ENCODE measurements at places on chromosomes 3 and 15.

DNA sequence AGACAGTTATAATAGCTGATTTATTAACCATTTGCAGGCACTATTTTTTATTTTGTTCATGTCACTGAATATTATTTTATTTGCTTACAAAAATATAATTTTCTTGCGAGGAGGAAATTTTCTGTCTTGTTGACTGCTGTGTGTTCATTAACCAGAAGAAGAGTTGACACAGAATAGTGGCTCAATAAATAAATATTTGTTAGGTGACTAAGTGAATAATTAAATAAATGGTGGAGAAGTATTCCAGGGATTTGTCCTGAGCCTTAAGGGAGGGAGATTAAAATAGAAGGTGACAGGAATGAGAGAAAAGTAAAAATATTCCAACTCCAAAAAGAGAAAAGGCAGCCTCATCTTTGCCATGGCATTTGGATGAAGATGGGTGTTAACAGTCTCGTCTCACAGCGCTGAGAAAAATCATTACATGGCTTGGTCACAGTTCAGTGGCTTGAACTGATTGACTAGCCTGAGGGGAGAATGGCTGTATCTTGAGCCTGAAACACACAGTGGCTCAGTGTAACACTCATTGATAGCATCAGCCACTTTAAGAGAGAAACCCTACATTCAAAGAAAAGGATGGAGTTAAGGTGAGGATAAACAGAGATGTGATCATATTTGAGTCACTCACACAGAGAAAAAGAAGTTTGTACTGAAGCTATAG is 449.9 kb upstream of the NAALADL2 start:
- no peak for DNase-seq

DNA sequence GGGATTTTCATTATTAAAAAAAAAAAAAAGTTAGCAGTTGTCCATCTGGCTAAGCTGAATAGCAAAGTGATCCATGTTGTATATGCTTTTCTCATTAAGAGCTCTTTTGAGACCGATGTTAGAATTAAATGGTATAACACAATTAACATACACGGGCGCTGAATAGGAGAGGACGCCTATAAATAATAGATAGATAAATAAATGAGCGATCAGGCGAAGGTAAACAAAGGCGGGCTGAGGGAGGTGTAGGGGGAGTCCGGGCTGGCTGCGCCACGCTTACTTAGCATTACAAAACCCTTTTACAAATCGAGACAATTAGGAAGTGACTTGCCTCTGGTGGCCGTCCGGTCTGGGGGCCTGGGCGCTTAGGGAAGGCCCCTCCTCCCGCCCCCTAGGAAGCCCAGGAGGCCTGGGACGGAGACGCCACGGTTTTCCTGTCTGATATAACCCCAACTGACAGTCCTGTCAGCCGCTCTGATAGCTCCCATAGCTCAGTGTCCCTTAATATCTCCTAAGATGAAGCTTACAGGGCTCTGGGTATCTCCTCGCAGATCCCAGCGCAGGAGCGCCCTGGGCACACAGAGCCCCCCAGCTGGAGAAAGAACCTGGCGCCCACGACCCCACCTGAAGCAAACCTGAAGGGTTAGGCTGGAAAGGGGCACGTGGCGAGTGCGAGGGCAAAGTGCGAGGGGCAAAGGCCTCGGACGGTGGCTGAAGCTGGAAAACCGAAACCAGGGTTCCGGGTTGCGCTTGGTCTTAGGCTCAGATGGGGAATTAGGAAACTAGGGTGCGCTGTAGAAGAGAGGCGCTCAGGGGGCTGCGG is 3.6 kb downstream of the SOX14 start:
- peak; percentile 53 for DNase-seq

DNA sequence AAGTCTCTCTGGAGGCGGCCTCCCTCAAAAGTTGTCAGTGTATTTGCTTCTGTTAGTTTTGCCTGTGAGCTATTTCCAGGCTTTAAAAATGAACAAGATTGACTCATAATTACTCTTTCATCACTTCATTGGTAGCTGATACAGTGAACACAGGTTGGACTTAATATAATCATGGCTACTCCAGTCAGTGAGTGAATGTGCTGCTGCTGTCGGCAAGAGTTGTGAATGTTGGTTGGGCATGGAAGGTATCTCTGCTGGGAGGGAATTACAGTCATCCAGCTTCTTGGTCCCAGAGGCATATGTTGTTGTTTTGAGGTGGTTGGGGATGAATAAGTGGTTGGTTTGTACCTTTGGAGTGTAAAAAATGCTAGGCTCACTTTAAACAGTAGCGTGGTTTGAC is 11.5 kb downstream of the TCF12 start:
- no peak for DNase-seq

- no peak for DNase-seq
These were observed 37.1 kb downstream of the SEC22C start for GRCh38 chr3:42544492-42545283.

GRCh38 chr3:154718053-154718452 is 288.1 kb upstream of the GPR149 start:
- DNase-seq: no peak

DNA sequence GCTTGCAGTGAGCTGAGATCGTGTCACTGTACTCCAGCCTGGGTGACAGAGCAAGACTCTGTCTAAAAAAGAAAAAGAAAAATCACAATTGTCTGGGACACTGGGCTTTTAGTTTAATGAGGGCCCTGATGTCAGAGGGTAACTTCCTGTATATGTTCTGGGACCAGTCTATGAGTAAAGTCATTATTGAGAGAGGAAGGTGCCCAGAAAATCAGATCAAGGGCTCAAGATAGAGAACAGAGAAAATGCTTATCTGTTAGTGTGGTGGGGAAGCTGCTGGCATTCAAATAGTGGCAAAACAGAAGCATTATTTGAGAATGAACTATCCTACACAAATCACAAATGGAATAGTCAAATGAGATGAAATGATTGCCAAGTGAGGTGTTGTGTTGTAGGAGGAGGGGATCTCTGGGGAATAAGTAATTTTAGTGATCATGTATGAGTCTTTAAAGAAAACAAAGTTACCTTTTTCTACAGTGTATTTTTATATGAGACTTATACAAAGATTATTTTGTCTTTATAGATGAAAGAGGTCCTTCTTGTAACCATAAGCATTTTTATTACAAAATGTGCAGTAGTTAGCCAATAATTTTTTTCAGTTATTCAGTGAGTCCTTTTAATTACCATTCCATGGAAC is 13.4 kb downstream of the ARIH2 start:
- DNase-seq: no peak

DNA sequence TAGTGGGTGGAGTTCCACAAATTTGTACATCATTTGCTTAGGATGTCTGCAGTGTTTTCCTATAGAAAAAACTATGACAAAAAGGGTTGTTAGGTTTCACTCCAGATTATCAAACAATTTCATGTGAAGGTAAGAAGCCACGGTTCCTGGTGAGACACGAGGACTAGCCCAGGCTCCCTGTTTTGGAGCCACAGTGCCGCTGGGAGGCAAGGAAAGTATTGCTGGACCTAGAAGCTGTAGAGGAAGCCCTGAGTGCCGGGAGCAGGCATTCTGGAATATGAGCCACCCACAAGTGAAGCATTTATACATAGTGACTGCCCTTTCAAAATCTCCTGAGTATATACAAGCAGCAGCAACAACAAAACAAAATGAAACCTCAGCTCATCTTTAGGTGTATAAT is 142.0 kb downstream of the GABRB3 start:
- DNase-seq: no peak

- DNase-seq: no peak
These were observed 591.9 kb downstream of the ROBO1 start for GRCh38 chr3:79175870-79176269.

DNA sequence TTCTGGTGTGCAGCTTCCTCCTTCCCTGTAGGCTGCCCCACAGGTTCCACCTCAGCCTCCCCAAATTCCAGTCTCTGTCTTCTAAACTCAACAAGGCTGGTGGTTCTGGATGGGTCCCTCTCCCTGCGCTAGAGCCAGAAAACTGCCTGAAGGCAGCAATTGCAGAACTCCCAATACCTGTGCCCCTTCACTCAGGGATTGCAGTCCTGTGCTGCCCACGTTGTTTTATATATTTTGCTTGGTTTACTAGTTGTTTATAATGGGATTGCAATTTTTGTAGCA is 14.8 kb upstream of the NPTN start:
- DNase-seq: no peak

DNA sequence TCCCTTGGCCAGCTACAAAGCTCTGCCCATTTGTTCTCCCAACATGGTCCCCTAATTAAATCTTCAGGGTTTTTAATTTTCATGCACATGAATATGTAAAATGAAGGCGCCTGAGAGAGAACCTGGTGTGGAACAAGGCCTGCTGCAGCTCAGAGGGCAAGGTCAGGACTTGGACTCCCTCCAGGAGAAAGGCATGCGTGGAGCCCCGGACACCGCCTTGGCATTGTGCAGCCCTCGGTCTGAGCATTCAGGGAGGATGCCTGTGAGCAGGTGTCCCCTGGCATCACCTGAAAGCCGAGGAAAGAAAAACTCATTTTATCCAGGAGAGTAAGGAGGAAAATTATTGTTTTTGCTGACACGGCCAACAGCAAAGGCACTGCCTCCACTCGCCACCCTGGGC is 33.8 kb upstream of the EPHB1 start:
- DNase-seq: no peak

DNA sequence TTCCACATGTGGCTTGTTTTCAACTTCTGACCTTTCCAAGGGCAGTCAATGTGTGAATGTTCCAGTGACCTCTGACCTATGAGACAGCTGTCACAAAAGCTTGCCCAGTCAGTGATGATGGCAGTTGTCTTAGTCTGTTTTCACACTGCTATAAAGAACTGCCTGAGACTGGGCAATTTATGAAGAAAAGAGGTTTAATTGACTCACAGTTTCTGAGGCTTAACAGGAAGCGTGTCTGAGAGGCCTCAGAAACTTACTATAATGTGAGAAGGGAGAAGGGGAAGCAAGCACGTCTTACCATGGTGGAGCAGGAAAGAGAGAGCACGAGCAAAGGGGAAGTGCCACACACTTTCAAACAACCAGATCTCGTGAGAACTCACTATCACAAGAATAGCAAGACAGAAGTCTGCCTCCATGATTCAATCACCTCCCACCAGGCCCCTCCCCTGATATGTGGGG is 95.6 kb downstream of the ECT2 start:
- no peak for DNase-seq

GRCh38 chr15:51341366-51342226 is at the start of gene GLDN:
TSS of gene GLDN (plus strand) at chr15:51341655. CDS start at chr15:51341685, 30 bp downstream.
- DNase-seq: peak; percentile 41

DNA sequence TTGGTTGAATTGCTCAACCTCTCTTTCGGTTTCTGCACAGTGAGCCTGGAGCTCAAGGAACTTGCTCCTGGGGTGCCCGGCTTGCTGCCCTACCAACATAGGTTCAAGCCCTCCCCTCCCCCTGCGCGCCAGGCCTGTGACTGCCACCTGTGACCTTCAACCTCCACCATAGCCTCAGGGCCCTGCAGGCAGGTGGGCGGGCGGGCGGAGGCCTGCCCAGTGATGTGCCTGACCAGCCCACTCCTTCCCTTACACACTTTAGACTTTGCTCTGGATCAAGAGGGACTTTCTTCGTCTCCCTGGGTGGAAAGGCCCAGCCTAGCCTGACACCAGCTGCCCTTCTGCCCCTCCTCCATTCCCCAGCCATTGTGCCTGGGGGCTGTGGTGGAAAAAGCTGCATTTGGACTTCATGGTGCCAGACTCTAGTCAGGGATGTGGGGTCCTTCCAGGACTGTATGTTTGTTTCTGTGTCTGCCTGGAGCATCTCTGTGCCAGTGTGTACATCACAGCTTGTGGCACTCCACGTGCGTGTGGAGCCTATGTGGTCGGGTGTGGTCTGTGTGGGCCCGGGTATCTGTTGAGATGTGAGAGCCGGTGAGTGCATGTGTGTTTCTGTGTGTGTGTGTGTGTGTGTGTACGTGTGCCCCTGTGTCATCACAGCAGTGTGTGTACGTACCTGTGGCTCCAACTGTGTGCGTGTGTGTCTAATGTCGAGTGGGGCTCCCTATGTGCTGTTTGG is 9.5 kb downstream of the PRKCD start:
- no peak for DNase-seq

GRCh38 chr3:174333640-174334039 is 525.5 kb upstream of the NAALADL2 start:
- DNase-seq: no peak

GRCh38 chr3:132626955-132627354 is 29.9 kb downstream of the ACKR4 start:
- no peak for DNase-seq

DNA sequence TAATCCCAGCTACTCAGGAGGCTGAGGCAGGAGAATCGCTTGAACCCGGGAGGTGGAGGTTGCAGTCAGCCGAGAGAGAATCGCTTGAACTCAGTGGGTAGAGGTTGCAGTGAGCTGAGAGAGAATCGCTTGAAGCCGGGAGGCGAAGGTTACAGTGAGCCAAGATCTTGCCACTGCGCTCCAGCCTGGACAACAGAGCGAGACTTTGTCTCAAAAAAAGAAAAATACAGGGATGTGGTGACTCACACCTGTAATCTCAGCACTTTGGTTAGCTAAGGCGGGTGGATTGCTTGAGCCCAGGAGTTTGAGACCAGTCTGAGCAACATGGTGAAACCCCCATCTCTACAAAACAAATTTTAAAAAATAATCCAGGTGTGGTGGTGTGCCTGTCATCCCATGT is 26.8 kb downstream of the UBE2E1 start:
- no peak for DNase-seq

GRCh38 chr15:78065284-78065872 is 12.1 kb downstream of the TBC1D2B start:
- no peak for DNase-seq

GRCh38 chr3:133447750-133448477 is 48.1 kb downstream of the BFSP2 start:
- DNase-seq: no peak

- DNase-seq: no peak
These were observed 8.7 kb downstream of the PCSK6 start for GRCh38 chr15:101480613-101481380.

GRCh38 chr3:186984064-186984463 is 53.7 kb downstream of the ST6GAL1 start:
- no peak for DNase-seq

DNA sequence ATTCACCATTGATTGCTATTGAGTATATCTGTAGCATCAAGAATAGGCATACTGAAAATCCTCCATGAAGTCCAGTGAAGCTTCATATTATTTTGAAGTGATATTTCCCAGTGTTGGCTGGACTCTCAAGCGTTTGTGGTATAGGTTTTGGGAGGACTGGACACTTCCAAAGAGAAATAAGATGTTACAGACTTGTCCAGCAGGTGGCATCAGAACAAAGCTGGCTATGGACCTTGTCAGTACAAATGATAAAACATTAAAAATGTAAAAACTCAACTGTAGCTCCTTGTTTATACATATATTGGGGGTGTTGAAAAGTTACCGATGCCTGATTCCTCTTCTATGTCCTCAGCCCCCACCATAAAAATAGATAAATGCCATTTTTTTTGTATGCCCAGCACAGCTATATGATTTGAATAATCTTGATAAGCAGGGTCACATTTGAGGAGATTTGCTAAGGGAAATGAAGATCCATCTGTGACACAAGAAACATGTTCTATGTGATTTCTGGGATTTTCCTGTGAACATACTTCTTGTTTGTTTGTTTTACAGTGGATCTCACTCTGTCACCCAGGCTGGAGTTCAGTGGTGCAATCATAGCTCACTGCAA is 54.5 kb upstream of the GOLGA6B start:
- peak; percentile 62 for DNase-seq

DNA sequence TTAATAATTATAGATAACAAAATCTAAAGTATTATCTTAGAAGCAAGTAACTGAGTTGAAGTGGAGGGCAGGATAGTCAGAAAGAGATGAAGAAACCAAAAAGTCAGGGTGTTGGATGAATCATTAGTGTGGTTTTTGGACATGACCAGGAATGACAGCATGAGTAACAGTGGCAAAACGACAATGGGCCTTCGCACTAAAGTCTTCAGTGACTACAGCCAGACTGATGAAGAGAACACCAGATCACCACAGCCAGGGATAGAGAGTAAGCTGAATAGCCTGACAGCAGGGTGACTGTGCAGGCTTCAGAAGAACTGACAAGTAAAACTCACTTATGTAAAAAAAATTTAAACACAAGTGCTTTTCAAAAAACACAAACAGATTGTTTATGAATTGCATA is 96.0 kb upstream of the MELTF start:
- no peak for DNase-seq
